ENCODE measurements at places on chromosomes 11 and 22. TPM values are rescaled to one million over a fixed set of nuclear protein-coding genes. Genes with fewer than 3 reads are reported as not detected.

CHRDL2 gene
- not detected for total RNA-seq

PVALB gene
- total RNA-seq = not detected

PRRG4 gene
- total RNA-seq = not detected

DDI1 gene
- total RNA-seq = not detected

PRSS23 gene
- total RNA-seq = 16.6 TPM

PRG3 gene
- total RNA-seq = not detected
